ENCODE measurements at places on chromosomes 12 and 14. TPM values are rescaled to one million over a fixed set of nuclear protein-coding genes. Genes with fewer than 3 reads are reported as not detected.

PIWIL1 gene
- 1.5 TPM for total RNA-seq

NTN4 gene
- total RNA-seq, result 23.0 TPM

LRTM2 gene
- total RNA-seq, result 3.8 TPM

DHRS2 gene
- total RNA-seq, result 0.77 TPM

RNASE3 gene
- not detected for total RNA-seq

GALNT16 gene
- 20.3 TPM for total RNA-seq

GLI1 gene
- total RNA-seq, result 7.1 TPM

STXBP6 gene
- total RNA-seq, result 13.9 TPM

SPTLC2 gene
- total RNA-seq, result 51.1 TPM

BICDL1 gene
- total RNA-seq, result 24.7 TPM

FBLN5 gene
- total RNA-seq, result 69.1 TPM

MAP1LC3B2 gene
- 1.5 TPM for total RNA-seq

SOCS2 gene
- total RNA-seq, result 39.3 TPM

CNTN1 gene
- 159 TPM for total RNA-seq

P3H3 gene
- total RNA-seq, result 97.3 TPM

ZFHX2 gene
- total RNA-seq, result 1.6 TPM

FMNL3 gene
- total RNA-seq, result 30.1 TPM

ALX1 gene
- total RNA-seq, result 13.0 TPM

PRB2 gene
- total RNA-seq, result not detected

DNAI7 gene
- total RNA-seq, result 7.8 TPM

BRAP gene
- total RNA-seq, result 25.7 TPM

MSI1 gene
- 121 TPM for total RNA-seq

GPR132 gene
- total RNA-seq, result 0.66 TPM

LPAR5 gene
- 0.88 TPM for total RNA-seq

CCDC184 gene
- 4.4 TPM for total RNA-seq

ZNF641 gene
- total RNA-seq, result 51.1 TPM

MMP17 gene
- total RNA-seq, result 22.9 TPM

ARHGAP9 gene
- 4.0 TPM for total RNA-seq

GNG2 gene
- 86.6 TPM for total RNA-seq

PRH1 gene
- total RNA-seq, result 117 TPM

DEPDC4 gene
- 1.6 TPM for total RNA-seq

CD4 gene
- total RNA-seq, result 7.2 TPM

NAV3 gene
- total RNA-seq, result 61.2 TPM

VDR gene
- total RNA-seq, result 0.88 TPM

PRICKLE1 gene
- total RNA-seq, result 21.8 TPM

LMNTD1 gene
- not detected for total RNA-seq

OTUB2 gene
- 3.8 TPM for total RNA-seq

CTSG gene
- 3.1 TPM for total RNA-seq

KRT71 gene
- 0.77 TPM for total RNA-seq

CRACR2A gene
- total RNA-seq, result 2.7 TPM

SERPINA1 gene
- 6.8 TPM for total RNA-seq

DDN gene
- 1.0 TPM for total RNA-seq

MMP19 gene
- 2.3 TPM for total RNA-seq

CD27 gene
- not detected for total RNA-seq

ADAM21 gene
- total RNA-seq, result not detected

ASB2 gene
- 4.1 TPM for total RNA-seq

ERP27 gene
- total RNA-seq, result 1.3 TPM

OR4E1 gene
- not detected for total RNA-seq

RAPGEF3 gene
- 13.6 TPM for total RNA-seq

IRAK3 gene
- total RNA-seq, result 12.0 TPM

GPR84 gene
- 0.16 TPM for total RNA-seq

ASIC1 gene
- 8.0 TPM for total RNA-seq

TAS2R43 gene
- 27.2 TPM for total RNA-seq

ABHD12B gene
- 10.2 TPM for total RNA-seq

DTX1 gene
- total RNA-seq, result 19.1 TPM

ESRRB gene
- 4.3 TPM for total RNA-seq

TNS2 gene
- total RNA-seq, result 52.0 TPM
